GM18507 (cell line): ENCODE measurements at places on chromosomes 16 and 17.

GRCh38 chr17:38605841-38606645, at the start of gene SRCIN1:
SRCIN1 (minus strand) TSS chr17:38605952; CDS start chr17:38605705, 247 bp downstream.
- DNase-seq = no peak

DNA sequence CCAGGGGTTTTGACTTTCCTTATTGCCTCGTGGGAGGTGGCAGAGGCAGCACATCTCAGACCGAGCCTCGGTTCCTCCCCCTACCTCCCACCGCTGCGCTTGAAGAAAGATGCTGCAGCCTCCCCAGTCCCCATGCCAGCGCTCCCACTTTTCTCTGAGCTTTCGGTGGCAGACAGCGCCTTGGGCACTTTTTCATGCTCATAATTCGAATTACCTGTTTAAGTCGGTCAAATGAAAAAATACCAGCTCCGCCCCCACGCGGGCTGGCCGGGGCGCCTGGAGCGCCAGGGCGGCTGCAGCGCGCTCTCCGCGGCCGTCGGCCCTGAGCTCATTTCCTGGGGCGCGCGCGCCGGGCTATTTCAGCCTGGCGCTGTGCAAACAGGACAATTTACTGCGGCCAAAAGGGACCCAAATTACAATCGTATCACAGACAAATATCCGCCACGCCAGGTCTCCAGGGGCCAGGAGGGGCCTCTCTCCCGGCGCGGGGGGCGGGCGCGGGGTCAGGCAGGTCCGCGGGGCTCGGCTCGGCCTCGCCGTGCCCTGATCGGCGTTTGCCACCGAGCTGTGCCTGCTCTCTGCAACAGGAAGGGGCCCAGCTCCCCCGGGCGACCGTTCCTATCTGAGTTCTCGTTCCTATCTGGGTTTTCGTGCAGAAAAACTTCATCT, 45.0 kb downstream of the SOST start:
- DNase-seq = no peak

DNA sequence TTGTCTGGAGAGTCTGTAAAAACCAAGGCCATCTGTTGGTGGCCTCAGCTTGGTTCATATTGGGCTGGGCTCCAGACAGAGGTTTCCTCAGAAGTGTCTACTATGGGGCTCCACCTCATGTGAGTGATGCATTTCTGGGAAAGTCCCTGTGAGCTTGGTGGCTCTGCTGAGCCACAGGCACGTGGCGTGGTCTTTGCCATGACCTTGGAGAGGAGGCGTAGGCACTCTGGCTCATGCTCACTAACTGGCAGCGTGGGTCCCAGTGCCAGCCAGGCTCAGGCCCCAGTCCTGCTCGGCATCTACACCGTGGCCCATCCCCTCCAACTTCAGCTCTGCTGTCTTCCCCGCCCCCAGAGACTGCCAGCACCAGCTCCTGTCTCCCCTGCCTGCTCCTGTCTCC, 10.7 kb upstream of the SMTNL2 start:
- DNase-seq = no peak

GRCh38 chr16:87636050-87636684, 33.9 kb downstream of the JPH3 start:
- peak; percentile 61 for DNase-seq

DNA sequence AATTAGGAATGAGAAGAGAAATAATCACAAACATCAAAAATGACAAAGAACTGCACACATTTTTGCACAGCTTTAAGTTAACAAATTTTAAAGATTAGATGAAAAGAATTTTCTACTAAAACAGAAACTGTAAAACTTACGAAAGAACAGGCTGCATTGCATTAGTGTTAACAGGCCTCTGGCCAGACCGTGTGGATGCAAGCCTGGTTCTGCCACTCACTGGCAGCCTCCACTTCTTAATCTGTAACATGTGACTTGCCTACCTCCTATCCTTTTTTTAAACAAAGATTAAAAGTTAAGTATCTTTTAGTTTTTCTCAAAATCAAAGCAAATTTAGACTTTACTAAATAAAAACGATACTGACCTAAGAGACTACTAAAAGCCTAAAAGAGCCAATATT, 37.5 kb downstream of the CREBBP start:
- DNase-seq = no peak

DNA sequence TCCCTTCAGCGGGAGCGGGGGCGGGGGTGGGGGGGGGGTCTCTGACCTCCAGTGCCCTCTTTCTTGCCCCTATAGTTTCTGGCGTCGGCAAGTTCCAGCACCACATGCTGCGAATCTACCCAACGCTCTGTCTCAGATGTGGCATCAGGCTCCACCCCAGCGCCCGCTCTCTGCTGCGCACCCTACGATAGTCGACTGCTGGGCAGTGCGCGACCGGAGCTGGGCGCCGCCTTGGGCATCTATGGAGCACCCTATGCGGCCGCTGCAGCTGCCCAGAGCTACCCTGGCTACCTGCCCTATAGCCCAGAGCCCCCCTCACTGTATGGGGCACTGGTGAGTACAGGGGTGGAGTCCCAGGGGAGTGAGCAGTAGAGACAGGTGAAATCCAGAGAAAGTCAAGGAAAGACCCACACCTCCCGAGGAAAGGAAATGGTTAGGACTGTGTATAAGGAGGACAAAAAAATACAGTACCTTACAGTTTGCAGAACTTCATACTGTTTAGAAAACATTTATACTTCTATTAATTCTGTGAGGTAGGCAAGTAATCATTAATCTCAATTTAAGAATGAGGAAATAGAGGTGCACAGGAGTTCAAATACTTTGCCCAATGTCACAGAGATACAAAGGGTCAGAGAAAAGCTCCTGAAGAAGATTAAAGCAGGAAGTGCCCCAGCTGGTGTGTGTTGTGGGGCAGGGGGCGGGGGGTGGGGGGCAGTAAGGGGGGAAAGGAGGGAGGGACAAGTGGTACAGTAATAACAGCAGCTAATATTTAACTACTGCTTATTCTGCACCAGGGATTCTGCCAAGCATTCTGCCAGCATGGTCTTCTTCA, 2.5 kb downstream of the IRX6 start:
- no peak for DNase-seq

DNA sequence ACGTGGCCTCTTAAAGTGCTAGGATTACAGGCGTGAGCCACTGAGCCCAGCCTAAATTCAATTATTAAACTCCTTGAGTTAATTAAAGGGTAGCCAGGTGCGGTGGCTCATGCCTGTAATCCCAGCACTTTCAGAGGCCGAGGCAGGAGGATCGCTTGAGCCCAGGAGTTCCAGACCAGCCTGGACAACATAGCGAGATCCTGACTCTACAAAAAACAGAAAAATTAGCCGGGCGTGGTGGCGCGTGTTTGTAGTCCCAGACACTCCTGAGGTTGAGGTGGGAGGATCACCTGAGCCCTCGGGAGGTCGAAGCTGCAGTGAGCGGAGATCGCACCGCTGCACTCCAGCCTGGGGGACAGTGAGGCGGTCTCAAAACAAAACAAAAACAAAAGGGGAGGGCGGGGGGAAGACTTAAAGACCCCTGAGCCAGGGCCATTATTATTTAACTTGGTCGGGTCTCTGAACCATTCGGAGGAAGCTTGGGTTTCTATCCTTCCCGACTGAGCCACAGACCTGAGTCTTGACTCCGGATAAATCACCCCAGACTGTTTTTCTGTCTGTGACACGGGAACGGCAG, 19.5 kb downstream of the BCL7C start:
- DNase-seq = no peak

- DNase-seq = no peak
These were observed 2.3 kb upstream of the PHF12 start for GRCh38 chr17:28953444-28954118.

DNA sequence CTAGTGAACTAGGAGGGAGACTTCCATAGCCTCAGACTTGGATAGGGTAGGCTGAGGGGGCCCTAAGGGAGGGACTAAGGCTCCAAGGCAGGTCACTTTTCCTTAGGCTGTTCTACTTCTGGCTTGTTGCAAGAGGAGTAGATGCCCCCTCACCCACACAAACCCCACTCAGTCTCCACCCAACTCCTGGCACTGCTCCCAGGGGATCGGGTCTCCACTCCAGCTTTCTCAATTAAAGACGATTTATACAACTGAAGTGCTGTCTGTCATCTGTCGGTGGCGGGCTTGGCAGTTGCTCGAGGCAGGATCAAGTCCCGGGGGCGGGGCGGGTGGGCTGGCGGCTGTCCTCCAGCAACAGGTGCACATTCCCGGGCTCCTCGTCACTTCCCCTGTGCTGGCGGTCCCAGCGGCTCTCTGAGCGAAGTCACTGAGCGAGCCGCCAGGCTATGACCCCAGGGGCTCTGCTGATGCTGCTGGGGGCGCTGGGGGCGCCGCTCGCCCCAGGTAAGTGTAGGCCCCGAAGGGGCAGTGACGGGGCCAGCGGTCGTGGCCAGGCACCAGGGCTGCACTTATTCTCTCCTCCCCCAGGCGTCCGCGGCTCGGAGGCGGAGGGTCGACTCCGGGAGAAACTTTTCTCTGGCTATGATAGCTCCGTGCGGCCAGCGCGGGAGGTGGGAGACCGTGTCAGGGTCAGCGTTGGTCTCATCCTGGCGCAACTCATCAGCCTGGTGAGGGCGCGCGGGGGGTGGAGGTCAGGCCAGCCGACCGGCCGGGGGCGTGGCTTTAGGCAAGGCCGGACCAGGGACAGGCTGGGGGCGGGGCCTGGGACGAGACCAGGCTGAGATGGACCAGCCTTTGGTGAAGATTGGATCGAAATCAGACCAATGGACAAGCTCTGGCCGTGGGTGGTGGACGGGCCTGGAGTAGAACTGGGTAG, at the start of gene CHRNB1:
CHRNB1 (plus strand) TSS at position 380 of the 937 bp plus-strand sequence; CDS start at position 447, 67 bp downstream.
- no peak for DNase-seq

DNA sequence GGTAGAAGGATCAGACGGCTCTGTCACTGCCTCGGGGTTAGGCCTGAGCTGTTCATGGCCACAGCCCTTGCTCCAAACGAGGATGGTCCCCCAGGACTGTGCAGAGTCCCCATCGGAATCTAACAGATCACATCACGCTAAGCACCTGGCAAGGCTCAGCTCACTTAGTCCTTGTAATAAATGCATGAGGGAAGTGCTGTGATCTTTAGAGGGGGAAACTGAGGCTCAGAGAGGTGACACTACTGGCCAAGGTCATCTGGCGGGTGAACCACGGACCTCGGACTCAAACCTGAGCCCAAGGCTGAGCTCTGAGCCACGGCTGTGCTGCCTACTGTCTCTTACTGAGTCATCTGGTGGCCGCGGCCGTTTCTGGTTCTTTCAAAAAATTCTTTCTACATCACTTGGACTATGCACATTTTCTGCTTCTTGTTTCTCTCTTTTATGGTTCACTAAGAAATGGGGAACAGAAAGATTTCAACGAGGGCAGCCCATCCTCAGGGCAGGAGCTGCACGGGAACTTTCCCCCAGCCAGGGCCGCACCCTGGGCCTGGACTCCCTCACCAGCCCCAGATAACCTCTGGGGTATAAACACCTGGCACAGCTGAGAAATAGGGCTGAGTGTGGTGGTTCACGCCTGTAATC, 55.6 kb downstream of the COTL1 start:
- DNase-seq = no peak

GRCh38 chr16:17177959-17178905, 292.5 kb downstream of the XYLT1 start:
- no peak for DNase-seq

DNA sequence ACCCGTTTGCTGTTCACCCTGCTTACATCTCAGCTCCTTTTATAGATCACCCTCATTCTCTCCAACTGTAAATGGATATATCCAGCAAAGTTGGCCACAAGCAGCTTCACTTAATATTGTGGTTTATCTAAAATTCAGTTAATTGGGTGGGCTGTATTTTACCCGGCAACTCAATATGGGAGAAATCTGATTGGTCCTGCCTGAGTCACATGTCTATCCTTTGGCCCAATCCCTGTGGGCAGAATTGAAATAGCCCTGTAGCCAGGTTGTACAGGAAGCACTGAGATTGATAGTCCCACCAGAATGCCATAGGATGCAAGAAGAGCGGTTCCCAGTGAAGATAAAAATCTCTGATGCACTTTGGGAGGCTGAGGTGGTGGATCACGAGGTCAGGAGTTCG, 73.2 kb downstream of the AIPL1 start:
- no peak for DNase-seq

DNA sequence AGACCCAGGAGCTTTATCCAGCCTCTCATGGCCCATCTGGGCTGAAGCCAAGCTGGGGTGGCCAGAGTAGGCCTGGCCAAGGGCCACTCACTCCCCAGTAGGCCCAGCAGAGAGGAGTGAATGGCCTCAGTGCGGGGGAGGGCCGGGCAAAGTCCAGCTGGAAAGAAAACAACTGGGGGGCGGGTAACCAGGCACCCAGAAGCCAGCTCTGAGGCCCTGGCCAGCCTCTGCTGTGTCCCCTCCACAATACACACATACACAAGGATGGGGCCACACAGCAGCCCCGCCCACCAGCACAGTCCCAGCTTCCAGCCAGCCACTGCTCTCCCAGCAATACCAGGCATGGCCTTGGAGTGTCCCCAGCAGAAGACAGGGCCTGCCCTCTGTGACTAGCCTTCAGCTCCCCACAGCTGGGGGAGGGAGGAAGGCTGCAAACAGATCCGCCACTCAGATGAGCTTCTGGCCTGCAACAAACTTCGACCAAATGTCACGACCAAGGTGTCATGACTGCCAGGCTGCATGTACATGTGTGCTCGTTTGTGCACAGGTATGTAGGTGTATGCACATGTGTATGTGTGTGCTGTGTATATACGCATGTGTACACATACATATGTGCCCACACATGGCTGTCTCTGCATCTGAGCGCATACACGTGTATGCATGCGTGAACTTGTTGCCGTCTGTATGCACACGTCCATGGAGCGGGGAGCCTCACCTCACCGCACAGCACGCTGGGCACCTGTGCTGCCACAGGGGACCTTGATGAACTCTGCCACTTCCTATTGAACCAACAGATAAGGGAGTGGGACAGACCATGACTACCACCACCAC, 5.0 kb downstream of the CARHSP1 start:
- no peak for DNase-seq

DNA sequence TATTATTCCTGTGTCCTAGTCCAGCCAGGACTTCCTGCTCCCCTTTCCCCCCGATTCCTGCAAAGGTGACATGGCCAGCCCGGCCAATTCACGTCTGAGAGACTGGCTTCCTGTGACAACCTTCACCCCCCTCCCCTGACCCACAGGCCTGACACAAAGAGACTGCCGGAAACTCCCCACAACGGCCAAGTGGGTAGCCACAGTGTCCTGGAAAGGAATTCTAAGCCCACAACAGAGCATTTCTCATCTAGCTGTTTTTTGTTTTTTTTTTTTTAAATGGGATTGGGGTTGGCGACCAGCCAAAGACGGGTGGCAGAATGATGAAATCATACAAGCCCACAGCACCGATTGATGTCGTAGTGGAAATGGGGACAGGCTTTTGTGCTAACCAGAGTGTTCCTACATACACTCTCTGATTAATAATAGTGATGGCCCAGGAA, 2.8 kb upstream of the XAF1 start:
- DNase-seq = no peak

GRCh38 chr17:64306850-64307463, 43.9 kb upstream of the TEX2 start:
- no peak for DNase-seq

GRCh38 chr17:44850612-44851011, 2.9 kb downstream of the HIGD1B start:
- DNase-seq = no peak

GRCh38 chr16:59783191-59783590, 1049.1 kb upstream of the GOT2 start:
- no peak for DNase-seq

DNA sequence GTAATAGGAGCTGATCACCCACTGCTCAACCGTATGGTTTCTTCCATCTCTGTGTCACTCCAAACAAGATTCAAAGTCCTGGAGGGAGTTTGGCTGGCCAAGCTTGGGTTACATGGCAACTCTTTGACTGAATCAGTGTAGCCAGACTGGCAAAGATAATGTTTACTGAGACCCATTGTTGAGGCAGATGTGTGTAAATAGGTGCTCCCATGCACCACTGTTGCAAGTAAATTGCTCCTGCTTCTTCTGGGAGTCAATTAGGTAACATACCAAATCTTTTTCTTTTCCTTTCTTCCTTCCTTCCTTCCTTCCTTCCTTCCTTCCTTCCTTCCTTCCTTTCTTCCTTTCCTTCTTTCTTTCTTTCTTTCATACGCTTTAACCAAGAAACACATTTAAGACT, 86.3 kb upstream of the DHX40 start:
- DNase-seq = no peak
